ENCODE measurements at places on chromosomes 5 and 9.

DNA sequence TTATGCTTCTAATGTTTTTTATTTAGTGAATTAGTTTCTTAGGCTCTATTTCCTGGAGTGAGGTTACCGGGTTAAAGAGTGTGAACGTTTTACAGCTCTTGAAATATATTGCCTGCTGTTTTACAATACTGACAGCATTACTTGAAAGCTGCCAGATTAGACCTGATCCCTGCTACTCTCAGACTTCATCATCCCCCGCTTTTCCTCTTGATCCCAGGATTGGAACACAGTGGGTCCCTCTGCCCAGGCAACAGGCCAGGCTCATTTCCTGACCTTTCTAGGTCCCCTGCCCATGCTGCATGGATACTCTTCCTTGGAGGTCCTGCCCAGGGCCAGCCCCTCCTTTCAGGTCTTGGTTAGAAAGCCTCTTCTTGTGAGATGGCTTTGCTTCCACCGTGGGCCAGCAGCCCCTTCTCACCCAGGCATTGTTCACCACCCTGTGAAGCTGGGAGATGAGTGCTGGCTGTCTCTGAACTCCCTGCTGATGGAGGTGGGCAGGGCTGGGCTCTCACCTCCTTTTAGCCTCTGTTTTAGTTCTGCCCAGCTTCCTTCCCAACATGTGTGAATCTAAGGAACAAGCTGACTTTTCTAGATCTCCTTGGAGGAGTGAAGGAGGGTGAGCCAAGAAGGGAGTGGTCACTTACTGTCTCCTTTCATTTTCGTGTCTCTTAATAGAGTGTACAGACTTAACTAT, 15.5 kb upstream of the FAM120AOS start:
- no peak for DNase-seq

- DNase-seq = no peak
Measured at GRCh38 chr5:57002959-57003485, 51.1 kb upstream of the MIER3 start.

GRCh38 chr9:108831496-108832178, 24.1 kb downstream of the ACTL7B start:
- no peak for DNase-seq

- no peak for DNase-seq
Measured at GRCh38 chr5:105132581-105132980, 1570.0 kb upstream of the NUDT12 start.

DNA sequence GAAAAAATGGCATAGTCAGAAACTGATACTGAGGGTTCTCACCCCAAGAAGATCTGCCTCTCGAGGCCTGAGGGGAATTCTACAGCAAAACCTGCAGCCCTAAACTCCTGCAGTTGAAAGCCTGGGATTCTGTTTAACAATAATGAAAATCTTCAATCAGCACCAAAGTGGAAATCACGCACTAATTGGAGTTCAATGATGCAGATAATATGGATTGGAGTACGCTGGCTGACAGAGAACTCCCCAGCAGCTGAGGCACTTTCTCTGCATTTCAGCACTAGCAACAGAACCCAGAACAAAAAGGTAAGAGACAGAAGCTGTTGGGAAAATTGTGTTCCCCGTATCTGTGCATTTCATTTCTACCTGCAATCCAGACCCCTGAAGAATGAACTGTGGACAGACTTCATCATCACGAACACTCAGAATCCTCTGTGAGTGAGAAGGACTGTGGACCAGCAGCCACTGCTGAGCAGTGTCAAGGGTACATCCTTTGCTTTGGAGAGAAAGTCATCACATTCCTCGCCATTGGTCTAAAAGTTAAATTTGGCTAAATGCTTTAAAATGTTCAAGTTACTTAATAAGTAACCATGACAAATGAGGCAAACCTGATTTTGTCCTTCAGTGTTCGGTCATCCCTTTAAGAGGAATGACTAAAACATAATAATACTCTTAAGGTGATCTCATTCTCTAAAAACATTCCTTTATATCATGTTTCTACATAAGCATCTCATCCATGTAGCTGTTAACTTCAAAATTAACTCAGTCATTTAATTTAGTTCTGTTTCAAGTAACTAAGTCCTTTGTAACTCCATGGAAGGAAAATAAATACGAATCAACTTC, 126.1 kb downstream of the GAS1 start:
- no peak for DNase-seq

GRCh38 chr5:72383726-72384125, 63.6 kb downstream of the PTCD2 start:
- DNase-seq = no peak

- no peak for DNase-seq
Measured at GRCh38 chr9:4796988-4797853, 4.5 kb downstream of the RCL1 start.

- no peak for DNase-seq
Measured at GRCh38 chr5:97427235-97427634, 244.2 kb upstream of the RIOK2 start.

GRCh38 chr5:106757672-106758071, 913.1 kb downstream of the EFNA5 start:
- no peak for DNase-seq

GRCh38 chr9:137634016-137634415, 15.2 kb downstream of the EHMT1 start:
- DNase-seq = no peak

GRCh38 chr9:120837921-120838320, 4.8 kb downstream of the PSMD5 start:
- DNase-seq = no peak

- no peak for DNase-seq
Measured at GRCh38 chr9:133485531-133486260, 6.8 kb upstream of the SLC2A6 start.

GRCh38 chr5:32098291-32098690, 75.8 kb downstream of the GOLPH3 start:
- no peak for DNase-seq

- no peak for DNase-seq
Measured at GRCh38 chr9:4497855-4498254, 7.6 kb downstream of the SLC1A1 start.

Measured in stimulated activated CD8-positive, alpha-beta memory T cell treated with anti-CD3 and anti-CD28 coated beads, Interleukin-4, amount 100 ng/mL, for 1 hour (primary cell).